Keratinocyte (primary cell): ENCODE measurements at places on chromosomes 6 and 20. TPM values are rescaled to one million over a fixed set of nuclear protein-coding genes. Genes with fewer than 3 reads are reported as not detected.

Gene HLA-DRA
- 0.21 to 2.4 TPM in 2 of 3 replicates, not detected in the other for polyA plus RNA-seq

Gene PGC
- not detected in 3 replicates for polyA plus RNA-seq

GRCh38 chr6:20402342-20403069 lies 827 bp downstream of the E2F3 start:
- DNase-seq: no peak
- no peaks in the 10 kb centered on the region for H3K36me3 ChIP-seq

GRCh38 chr20:59120491-59120890 lies 43.1 kb upstream of the ZNF831 start:
- no peak for DNase-seq
- H3K36me3 ChIP-seq: no peaks in the 10 kb centered on the region

Gene CRISP1
- not detected in 3 replicates for polyA plus RNA-seq

DNA sequence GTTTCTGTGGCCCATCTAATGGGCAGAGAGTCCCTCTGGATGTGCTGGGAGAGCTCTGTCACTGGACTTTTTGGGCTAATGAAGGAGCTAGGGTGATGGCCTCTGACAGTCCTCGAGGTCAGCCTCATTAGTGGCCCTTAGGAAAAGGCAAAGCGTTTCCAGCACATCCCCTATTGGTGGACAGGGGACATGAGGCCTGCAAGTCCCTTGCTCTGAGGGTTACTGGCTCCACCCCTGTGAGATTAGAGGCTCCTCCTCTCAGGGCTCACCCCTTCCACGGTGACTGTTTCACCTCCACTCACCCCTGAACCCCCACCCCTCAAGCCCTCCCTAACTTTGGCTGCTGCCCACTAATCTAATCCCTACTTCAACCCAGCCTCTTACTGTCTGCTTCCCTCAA lies 12.8 kb upstream of the FANCE start:
- H3K36me3 ChIP-seq: no peaks in the 10 kb centered on the region
- DNase-seq: no peak
- no peaks in the 10 kb centered on the region for H3K27me3 ChIP-seq
- H3K4me1 ChIP-seq: peaks cover 11% of the 10 kb centered on the region

- H3K4me3 ChIP-seq: no peak overlapping the region
- H3K27me3 ChIP-seq: no peaks in the 10 kb centered on the region
- H3K4me1 ChIP-seq: no peaks in the 10 kb centered on the region
- DNase-seq: no peak
- no peak overlapping the region for H3K27ac ChIP-seq
- H3K36me3 ChIP-seq: peaks cover 4% of the 10 kb centered on the region
These were observed 61.0 kb upstream of the SCGN start for GRCh38 chr6:25590986-25591385.

- H3K36me3 ChIP-seq: no peaks in the 10 kb centered on the region
- no peaks in the 10 kb centered on the region for H3K27me3 ChIP-seq
- DNase-seq: no peak
- no peak overlapping the region for H3K27ac ChIP-seq
- H3K4me1 ChIP-seq: peaks cover 4% of the 10 kb centered on the region
- H3K4me3 ChIP-seq: no peak overlapping the region
These were observed 48.0 kb downstream of the TMEM170B start for GRCh38 chr6:11585426-11586016.

- H3K4me1 ChIP-seq: peaks cover 15% of the 10 kb centered on the region
- H3K27me3 ChIP-seq: no peaks in the 10 kb centered on the region
- H3K36me3 ChIP-seq: peaks cover 2% of the 10 kb centered on the region
- H3K4me3 ChIP-seq: no peak overlapping the region
- no peak for DNase-seq
These were observed 274.3 kb downstream of the COL12A1 start for GRCh38 chr6:74931558-74931957.

Gene DEFB132
- polyA plus RNA-seq: not detected in 3 replicates

Gene TMEM151B
- polyA plus RNA-seq: not detected in 3 replicates

DNA sequence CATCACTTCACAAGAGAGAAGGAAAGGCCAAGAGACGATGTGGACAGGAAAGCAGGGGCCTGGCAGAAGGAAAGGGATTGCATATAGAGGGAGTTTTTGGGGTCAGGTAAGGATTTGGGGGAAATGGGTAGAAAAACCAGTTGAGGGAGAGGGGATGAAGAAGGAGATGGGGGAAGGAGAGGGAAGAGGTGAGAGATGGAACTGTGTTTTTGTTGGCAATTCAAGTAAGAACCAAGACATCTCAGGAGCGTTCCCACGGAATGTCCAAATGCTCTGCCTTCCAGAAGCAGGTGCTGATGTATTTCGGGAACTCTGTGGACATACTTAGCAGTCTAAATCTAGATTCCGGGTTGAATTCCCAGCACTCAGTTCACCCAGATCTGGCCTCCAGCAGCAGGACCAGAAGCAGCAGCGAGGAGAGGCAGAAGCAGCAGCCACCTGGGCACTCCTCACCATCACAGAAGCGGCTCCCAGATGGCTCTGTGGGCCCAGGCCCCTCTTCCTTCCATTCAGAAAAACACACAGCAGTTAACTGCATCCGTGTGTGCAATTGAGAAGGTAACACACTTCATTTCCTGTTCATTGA lies 88.8 kb downstream of the DZANK1 start:
- H3K27me3 ChIP-seq: no peaks in the 10 kb centered on the region
- no peaks in the 10 kb centered on the region for H3K4me1 ChIP-seq
- H3K36me3 ChIP-seq: no peaks in the 10 kb centered on the region
- no peak overlapping the region for H3K27ac ChIP-seq
- H3K4me3 ChIP-seq: no peak overlapping the region
- no peak for DNase-seq

GRCh38 chr6:87848616-87849015 lies 146.6 kb upstream of the AKIRIN2 start:
- H3K27me3 ChIP-seq: peaks cover 5% of the 10 kb centered on the region
- no peak for DNase-seq

DNA sequence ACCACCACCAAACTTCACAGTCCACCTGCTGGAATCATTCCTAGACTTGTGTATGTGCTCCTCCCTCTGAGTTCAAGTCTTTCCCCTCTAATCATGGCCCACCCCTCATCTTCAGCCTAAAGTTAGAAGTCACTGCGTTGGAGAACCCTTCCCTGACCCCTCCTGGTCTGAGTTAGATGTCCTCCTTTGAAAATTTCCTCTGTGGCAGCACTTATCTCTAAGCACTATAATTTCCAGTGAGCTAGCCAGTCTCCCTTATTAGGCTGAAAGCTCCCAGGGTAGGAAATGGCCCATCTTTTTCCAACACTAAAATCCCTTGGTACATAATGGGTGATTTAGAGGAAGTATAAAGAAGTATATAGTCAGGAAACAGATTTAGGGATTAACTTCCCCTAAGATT lies 63.2 kb downstream of the SESN1 start:
- H3K4me1 ChIP-seq: no peaks in the 10 kb centered on the region
- H3K36me3 ChIP-seq: no peaks in the 10 kb centered on the region
- H3K27ac ChIP-seq: no peak overlapping the region

- no peak for DNase-seq
- H3K4me1 ChIP-seq: peaks cover 8% of the 10 kb centered on the region
- H3K27me3 ChIP-seq: peaks cover 4% of the 10 kb centered on the region
These were observed at the start of gene PAQR8 for GRCh38 chr6:52361945-52362442. TSS of gene PAQR8 (plus strand) at chr6:52362151. CDS start at chr6:52403214, 41,063 bp downstream.

DNA sequence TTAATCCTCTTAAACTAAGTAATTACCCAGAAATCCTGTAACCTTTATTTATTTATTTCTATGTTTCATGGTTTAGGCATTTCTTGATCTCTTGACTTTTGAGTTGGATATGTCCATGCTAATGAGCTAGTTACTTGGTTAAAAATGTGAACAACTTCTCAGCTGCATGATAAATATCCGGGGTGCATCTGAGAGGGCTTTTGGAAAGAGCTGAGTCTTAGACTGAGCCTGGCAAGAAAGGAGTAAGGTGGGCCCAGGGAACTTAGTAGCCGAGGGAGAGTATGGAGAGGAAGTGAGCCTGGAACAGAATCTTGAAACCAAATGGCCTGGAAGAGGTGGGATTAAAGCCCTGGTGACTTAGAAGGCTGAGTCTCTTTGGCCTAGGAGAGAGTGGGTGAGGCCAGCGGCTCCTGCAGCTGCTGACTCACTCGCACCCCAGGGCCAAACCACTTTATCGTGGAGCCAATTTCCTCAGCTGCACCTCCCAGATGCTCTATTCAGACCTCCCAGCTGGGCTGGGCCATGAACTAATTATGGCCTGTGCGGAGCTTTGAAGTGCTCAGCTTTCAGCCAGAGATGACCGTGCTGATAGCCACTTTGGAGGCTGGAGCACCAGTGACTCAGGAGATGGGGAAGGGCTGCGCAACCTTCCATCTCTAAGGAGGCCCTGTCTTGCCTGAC lies 19.1 kb downstream of the TGM3 start:
- H3K27me3 ChIP-seq: peaks cover 8% of the 10 kb centered on the region
- H3K36me3 ChIP-seq: no peaks in the 10 kb centered on the region
- H3K27ac ChIP-seq: peak overlapping the region; percentile 73
- peaks cover 12% of the 10 kb centered on the region for H3K4me1 ChIP-seq
- DNase-seq: peak; percentile 54

DNA sequence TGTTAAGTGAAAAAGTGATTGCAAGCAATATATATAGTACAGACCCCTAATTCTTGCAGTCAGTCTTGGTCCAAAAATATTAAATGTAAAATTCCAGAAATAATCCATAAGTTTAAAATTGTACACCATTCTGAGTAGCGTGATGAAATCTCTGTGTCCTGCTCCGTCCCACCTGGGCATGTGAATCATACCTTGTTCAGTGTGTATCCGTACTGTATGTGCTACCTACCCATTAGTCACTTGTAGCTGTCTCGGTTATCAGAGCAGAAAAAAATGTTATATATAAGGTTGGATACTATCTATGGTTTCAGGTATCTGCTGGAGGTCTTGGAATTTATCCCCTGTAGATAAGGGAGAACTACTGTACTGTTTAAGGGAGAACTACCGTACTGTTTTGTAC lies 16.3 kb downstream of the IRAK1BP1 start:
- no peak overlapping the region for H3K27ac ChIP-seq
- no peak for DNase-seq
- H3K4me3 ChIP-seq: no peak overlapping the region
- no peaks in the 10 kb centered on the region for H3K27me3 ChIP-seq
- H3K4me1 ChIP-seq: peaks cover 6% of the 10 kb centered on the region
- no peaks in the 10 kb centered on the region for H3K36me3 ChIP-seq

Gene FLRT3
- 69.7 to 123 TPM (median 91.7 TPM) in 3 replicates for polyA plus RNA-seq

GRCh38 chr6:29345380-29345779 lies 23.3 kb downstream of the OR5V1 start:
- no peak for DNase-seq
- no peaks in the 10 kb centered on the region for H3K36me3 ChIP-seq
- no peak overlapping the region for H3K4me3 ChIP-seq
- no peaks in the 10 kb centered on the region for H3K4me1 ChIP-seq
- no peak overlapping the region for H3K27ac ChIP-seq

Gene ARFGEF3
- polyA plus RNA-seq: 0.09 to 0.14 TPM (median 0.13 TPM) in 3 replicates

DNA sequence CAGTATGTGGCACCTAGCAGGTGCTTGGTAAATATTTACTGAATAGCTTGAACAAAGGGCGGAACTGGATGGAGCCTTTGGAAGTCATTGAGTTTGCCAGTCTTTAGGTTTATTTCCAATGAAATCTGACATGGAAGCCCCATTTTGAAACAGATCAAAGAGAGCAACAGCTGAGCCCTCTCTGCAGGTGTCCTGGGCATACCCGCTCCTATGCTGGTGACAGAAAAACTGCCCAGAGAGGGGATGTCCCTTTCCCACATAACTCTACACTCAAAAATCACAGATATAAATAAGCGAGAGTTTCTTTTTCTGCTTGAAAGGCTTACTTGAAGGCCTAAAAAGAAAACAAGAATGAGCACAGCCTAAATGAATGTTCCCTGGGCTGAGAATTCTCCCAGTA lies 53.0 kb upstream of the RALY start:
- H3K36me3 ChIP-seq: no peaks in the 10 kb centered on the region
- H3K27me3 ChIP-seq: no peaks in the 10 kb centered on the region
- H3K4me1 ChIP-seq: peaks cover 2% of the 10 kb centered on the region
- H3K27ac ChIP-seq: no peak overlapping the region

- H3K36me3 ChIP-seq: no peaks in the 10 kb centered on the region
- no peaks in the 10 kb centered on the region for H3K4me1 ChIP-seq
- DNase-seq: no peak
- no peak overlapping the region for H3K4me3 ChIP-seq
- H3K27ac ChIP-seq: no peak overlapping the region
These were observed 1044.7 kb downstream of the KIF16B start for GRCh38 chr20:15528391-15529111.

Gene ANKRD66
- not detected in 3 replicates for polyA plus RNA-seq

Gene KIFC1
- 5.7 to 20.0 TPM (median 17.3 TPM) in 3 replicates for polyA plus RNA-seq

DNA sequence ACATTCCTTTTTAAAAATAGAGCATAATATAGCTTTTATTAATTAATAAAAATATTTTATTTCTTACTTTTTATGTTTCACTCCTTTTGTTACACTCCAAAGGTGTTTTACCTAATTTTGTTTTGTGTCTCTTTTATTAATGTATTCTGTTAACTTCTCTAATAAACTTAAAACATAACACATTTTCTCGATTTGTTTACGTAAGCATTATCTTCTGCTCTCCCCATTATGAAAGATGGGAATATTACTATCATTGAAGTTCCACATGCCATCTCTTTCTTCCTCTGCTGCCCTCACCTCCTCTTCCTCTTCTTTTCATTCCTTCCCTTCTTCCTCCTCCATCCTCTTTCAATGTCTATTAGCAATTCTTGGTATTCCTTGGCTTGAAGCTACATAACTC lies 85.0 kb upstream of the HCRTR2 start:
- no peaks in the 10 kb centered on the region for H3K27me3 ChIP-seq
- H3K4me3 ChIP-seq: no peak overlapping the region
- DNase-seq: no peak
- H3K36me3 ChIP-seq: no peaks in the 10 kb centered on the region

- H3K4me1 ChIP-seq: peaks cover 55% of the 10 kb centered on the region
- no peak for DNase-seq
- no peak overlapping the region for H3K4me3 ChIP-seq
- peak overlapping the region; percentile 94 for H3K27ac ChIP-seq
These were observed 128.4 kb upstream of the ADGRF1 start for GRCh38 chr6:47170617-47170947.

GRCh38 chr6:31729515-31729978 lies 448 bp upstream of the DDAH2 start:
- peaks cover 24% of the 10 kb centered on the region for H3K4me1 ChIP-seq
- H3K27ac ChIP-seq: no peak overlapping the region
- no peak for DNase-seq
- H3K27me3 ChIP-seq: no peaks in the 10 kb centered on the region
- H3K36me3 ChIP-seq: peaks cover 40% of the 10 kb centered on the region
- H3K4me3 ChIP-seq: peak overlapping the region; percentile 70

DNA sequence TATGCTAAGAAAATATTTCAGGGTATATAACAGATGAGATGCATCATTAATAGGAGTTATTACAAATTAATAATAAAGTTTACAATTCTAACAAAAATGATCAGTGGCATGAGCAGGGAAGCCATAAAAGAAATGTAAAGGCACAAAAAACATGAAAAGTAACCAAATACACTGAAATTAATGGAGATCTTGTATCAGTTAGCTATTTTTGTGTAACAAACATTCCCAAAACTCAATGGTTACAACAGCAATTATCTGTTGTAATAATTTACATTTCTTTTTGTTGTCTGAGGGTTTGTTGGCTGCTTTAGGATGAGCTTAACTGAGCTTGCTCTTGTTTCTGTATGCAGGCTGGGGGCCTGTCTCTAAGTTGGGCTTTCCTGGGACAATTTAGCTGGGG lies 104.3 kb upstream of the AHI1 start:
- peaks cover 6% of the 10 kb centered on the region for H3K4me1 ChIP-seq
- no peak overlapping the region for H3K27ac ChIP-seq
- H3K4me3 ChIP-seq: no peak overlapping the region
- no peaks in the 10 kb centered on the region for H3K27me3 ChIP-seq
- no peak for DNase-seq
- no peaks in the 10 kb centered on the region for H3K36me3 ChIP-seq

GRCh38 chr20:48203252-48203651 lies 418.0 kb upstream of the SULF2 start:
- peaks cover 13% of the 10 kb centered on the region for H3K27me3 ChIP-seq
- H3K27ac ChIP-seq: no peak overlapping the region
- no peaks in the 10 kb centered on the region for H3K36me3 ChIP-seq
- no peaks in the 10 kb centered on the region for H3K4me1 ChIP-seq
- no peak for DNase-seq
- H3K4me3 ChIP-seq: no peak overlapping the region
